Stimulated activated CD8-positive, alpha-beta memory T cell treated with anti-CD3 and anti-CD28 coated beads, Interleukin-12 subunit alpha, Interleukin-12 subunit beta, amount 100 ng/mL, for 4 hours (primary cell): ENCODE measurements at places on chromosomes 7 and 10.

DNA sequence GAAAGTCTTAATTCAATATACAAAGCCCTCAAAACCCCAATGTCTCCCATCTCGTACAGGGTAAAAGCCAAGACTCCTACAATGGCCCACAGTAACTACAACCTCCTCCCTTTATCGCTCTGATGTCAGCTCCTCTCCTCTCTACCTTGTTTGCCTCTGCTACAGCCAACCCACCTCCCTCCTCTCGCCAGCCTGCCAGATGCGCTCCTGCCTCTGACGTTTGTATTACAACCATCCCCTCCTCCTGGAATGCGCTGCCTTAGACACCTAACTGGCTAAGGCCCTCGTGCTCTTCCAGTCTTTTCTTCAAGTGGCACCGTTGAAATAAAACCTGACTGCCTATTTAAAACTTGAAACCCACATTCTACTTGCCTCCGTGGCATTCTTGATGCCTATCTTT is 115.3 kb upstream of the MYO3A start:
- DNase-seq = no peak

DNA sequence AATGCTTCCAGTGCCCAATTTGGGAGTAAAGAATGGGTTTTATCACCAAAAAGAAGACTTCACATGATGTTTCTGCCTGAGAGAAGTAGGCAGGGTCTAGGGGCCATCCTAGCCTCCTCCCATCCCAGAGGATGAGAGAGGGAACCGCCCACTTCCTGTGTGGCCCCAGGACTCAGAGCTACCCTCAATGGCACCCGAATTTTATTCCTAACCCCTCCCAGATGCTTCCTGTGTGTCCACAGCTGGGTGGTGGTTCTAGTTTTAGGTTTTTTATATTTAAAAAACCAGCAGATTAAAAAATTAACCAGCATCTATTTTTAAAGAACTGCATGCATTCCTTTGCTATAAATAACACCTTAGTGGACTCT is 583.5 kb downstream of the PTPRN2 start:
- no peak for DNase-seq

DNA sequence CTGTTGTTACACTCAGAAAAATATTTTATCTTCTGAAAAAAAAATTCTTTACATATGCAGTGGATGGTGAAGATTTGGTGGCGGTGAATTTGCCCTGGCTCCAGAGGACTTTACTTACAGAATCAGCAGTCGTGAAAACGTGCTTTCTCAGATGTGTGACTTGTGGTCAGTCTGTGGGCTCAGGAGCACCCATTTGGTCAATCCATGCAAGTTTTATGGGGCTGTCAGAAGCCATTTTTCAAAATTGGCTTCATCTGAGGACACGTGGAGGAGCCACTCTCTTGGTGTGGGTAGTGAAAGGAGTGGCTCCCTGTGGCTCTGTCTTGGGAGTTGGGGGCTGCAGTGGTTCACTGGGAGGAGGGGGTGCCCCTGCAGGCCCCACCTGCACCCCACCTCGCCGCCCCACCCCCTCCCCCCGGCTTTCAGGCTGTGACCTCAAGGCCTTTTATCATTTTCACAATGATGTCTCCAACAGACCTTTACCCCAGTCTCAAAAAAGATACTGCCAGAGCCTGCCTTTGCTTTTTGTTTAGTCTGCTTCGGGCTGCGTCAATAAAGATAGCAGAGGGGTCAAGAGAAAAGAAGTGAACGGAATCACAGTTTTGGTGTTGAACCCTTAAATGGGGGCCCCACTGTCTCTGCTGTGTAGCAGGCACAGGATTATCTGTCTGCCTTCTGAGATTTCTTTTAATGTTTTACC is 137.4 kb downstream of the MGMT start:
- no peak for DNase-seq

DNA sequence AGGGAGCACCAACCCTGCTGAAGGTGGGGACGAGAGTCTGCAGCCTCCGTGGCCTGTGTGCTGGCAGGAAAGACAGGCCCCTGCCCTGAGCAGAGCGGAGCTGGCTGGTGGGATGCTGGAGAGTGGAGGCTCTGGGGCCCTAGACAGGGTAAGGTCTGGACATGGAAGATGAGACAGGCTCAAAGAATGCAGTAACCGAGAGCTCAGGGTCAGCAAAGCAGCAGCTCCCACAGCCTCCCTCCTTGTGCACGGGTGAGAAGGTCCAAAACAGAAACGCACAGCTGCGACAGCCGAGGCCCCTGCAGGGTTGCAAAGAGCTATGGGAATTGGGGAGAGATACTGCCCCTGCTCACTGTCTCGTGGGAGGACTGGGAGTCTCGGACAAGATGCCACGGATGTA is 80.5 kb downstream of the TNS3 start:
- no peak for DNase-seq

- no peak for DNase-seq
Observed at GRCh38 chr7:24566274-24566673, 7.0 kb upstream of the PALS2 start.
